A549 treated with CpdA at 1 μM for 4 hours (cell line): ENCODE measurements at places on chromosomes 1 and 21. TPM values are rescaled to one million over a fixed set of nuclear protein-coding genes. Genes with fewer than 3 reads are reported as not detected.

The SIK1 gene
- total RNA-seq: 10.9 to 17.9 TPM (median 12.8 TPM) in 5 replicates

The LENEP gene
- not detected in 5 replicates for total RNA-seq

The GRIK1 gene
- total RNA-seq: not detected in 5 replicates

The LIN28A gene
- total RNA-seq: not detected in 5 replicates

The FGR gene
- total RNA-seq: 0.05 to 0.08 TPM in 2 of 5 replicates, not detected in the others

The LCE5A gene
- 0.18 TPM in 1 of 5 replicates, not detected in the others for total RNA-seq

The HES4 gene
- total RNA-seq: 23.7 to 67.7 TPM (median 49.6 TPM) in 5 replicates

The EPHA8 gene
- 0.01 to 0.03 TPM in 2 of 5 replicates, not detected in the others for total RNA-seq

The SMCP gene
- total RNA-seq: not detected in 5 replicates

The MYCL gene
- 0.99 to 1.4 TPM (median 1.3 TPM) in 5 replicates for total RNA-seq
